ENCODE measurements at places on chromosomes 6 and 20. TPM values are rescaled to one million over a fixed set of nuclear protein-coding genes. Genes with fewer than 3 reads are reported as not detected.

GRCh38 chr6:170107606-170108222 is 183.2 kb downstream of the DLL1 start:
- peak; percentile 63 for DNase-seq

DNA sequence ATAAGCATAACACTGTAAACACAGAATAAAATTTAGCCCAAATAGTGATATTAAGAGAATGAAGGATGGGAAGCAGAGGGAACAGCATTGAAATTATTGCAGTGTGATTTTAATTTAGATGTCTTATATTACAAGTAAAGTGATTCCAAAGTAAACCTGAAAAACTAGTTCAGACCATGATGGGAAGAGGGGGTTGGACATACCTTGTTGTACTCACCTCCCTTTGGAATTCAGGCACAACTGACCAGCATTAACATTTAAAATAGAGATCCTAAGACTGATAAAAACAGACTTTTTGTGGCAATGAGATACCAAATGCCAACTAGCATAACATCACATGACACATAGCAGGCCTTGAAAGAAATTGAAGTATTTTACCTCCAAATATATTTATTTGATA is 262.6 kb upstream of the PRND start:
- DNase-seq = no peak

GRCh38 chr6:168116438-168116974 is 37.5 kb upstream of the FRMD1 start:
- DNase-seq = no peak

- DNase-seq = no peak
These were observed 43.8 kb upstream of the DSE start for GRCh38 chr6:116326996-116327395.

- DNase-seq = no peak
These were observed 45.8 kb downstream of the NR2E1 start for GRCh38 chr6:108211671-108212070.

DNA sequence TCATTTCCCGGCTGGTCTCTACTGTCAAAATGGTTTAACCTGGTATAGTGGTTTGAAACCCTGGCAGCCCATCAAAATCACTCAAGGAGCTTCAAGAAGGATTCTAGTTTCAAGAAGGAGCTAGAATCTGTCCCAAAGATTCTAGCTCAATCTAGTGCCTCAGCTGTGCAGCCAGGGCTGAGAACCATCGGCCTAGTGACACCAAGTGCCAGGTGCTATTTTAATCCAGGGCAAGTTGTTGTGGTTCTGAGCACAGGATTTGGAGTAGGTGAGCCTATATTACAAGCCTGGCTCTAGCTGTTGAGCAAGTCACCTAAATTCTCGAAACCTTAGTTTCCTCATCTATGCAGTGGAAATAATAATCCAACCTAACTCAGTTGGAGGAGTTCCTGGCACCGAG is 3.7 kb downstream of the MOCS1 start:
- DNase-seq = no peak

GRCh38 chr20:21498635-21499034 is 15.2 kb downstream of the NKX2-2 start:
- no peak for DNase-seq

DNA sequence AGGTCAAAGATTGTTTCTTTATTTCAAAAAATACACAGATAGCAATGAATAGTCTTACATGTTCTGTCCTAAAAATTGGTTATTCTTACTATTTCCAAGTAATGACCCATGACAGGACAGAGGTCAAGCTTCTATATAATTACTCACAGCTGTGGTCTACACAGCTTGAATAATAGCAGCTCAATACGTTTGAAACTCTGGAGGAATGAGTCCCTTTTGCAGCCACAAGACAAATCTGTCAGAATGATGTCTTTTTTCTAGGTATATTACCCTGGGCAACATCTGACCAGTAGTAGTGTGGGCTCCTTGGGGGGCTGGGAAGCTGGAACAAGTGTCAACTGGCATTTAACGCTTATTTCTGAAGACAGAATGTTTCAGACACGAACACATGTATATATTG is 84.9 kb upstream of the HTR1B start:
- DNase-seq = no peak

- DNase-seq = no peak
These were observed 48.2 kb upstream of the RPL7L1 start for GRCh38 chr6:42831237-42831636.

DNA sequence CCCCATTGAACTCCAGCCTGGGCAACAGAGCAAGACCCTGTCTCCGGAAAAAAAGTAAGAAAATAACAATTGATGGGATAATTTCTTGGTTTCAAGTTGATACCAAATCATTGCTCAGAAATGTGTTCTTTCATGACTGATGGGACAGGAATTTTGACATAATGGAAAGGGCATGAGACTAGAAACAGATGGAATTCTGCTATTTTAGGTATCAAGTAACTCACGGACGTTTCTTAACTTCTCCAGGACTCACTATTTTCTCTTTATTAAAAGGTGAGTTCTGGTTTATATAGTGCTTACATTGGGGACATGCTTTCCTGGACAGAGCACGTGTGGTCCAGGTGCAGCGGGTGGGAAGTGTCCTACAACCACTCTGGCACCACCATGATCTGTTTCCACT is 6.0 kb upstream of the DSP start:
- DNase-seq = no peak

C20orf173 gene
- total RNA-seq = not detected

LZTS3 gene
- total RNA-seq = 5.7 TPM

SLC17A3 gene
- total RNA-seq = not detected

LY6G6C gene
- total RNA-seq = 513 TPM

DYNLRB1 gene
- total RNA-seq = 232 TPM

BTN1A1 gene
- not detected for total RNA-seq

CST1 gene
- not detected for total RNA-seq

SCGN gene
- total RNA-seq = not detected
